Adrenal gland (tissue), 19 donors: ENCODE measurements at places on chromosomes 7 and 10. TPM values are rescaled to one million over a fixed set of nuclear protein-coding genes. Genes with fewer than 3 reads are reported as not detected.

DNA sequence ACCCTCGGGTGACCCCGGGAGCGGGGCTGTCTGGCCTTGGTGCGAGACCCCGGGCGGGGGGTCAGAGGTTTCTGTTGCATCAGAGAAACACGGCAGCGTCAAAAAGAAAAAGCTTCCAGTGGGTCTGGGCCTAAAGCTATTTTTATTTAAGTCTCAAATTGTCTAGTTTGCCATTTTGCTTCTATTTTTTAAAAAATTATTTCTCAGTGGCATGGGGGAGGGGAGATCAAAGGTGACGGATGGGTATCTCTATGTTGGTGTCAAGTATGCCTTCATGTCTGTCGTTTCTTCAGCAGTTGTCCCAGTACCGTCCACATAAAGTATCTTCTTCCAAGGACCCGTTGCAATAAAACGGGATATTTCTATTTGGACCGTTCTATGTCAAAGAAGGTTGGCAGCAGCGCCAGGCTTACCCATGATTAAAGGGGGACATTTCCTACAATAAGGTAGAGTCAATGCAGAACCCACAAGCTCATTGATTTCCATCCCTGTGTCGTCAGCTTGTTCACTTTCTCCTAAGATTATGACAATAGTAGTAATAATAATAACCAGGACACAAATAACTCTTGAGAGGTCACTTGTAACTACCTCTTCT, 26.0 kb upstream of the VAX1 start:
- H3K4me1 ChIP-seq = peaks cover 15% of the 10 kb centered on the region
- no peaks in the 10 kb centered on the region for H3K36me3 ChIP-seq
- H3K27me3 ChIP-seq = peaks cover 99% of the 10 kb centered on the region
- no peak overlapping the region for H3K27ac ChIP-seq
- DNase-seq = no peak
- H3K4me3 ChIP-seq = no peak overlapping the region

DNA sequence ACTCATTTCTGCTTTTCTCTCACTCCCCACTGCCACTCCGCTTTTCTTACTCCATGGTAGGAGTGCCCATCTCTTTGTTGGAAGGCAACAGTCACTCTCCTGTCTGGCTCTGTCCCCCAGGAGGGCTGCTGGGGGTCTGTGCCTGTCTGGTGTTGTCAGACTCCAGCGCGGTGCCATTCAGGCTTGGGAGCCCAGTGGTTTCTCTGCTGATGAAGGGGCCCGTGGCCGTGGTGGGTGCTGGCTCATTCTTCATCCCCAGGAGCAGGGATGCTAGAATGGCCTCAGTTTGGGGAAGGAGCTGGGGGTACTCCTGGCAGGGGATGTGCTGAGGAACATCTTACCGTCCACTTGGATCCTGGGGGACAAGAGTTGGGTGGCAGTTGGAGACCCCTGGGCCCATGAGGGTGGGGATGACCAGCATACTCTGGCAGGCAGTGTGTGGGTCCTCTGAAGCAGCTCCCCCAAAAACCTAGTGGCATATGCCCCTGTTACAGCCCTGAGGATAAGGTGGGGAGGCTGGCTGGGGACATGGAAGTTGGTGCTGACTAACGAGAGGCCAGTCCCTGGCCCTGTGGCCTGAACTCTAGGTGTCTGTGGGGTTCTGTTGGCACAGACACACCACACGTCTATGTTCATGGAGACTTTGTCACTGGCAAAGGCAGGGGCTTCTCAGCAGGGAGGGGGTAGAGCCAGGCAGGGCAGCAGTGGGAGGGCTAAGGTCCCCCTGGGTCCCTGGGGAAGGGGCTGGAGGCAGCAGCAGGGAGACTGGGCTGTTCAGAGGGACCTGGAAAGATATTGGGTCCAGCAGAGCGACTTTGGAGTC, 102.8 kb upstream of the RET start:
- H3K27ac ChIP-seq = no peak overlapping the region
- no peaks in the 10 kb centered on the region for H3K4me1 ChIP-seq
- H3K4me3 ChIP-seq = no peak overlapping the region
- DNase-seq = no peak
- H3K36me3 ChIP-seq = no peaks in the 10 kb centered on the region
- H3K27me3 ChIP-seq = no peaks in the 10 kb centered on the region

- no peak for DNase-seq
- H3K27me3 ChIP-seq = no peaks in the 10 kb centered on the region
- no peaks in the 10 kb centered on the region for H3K4me1 ChIP-seq
- no peaks in the 10 kb centered on the region for H3K36me3 ChIP-seq
- no peak overlapping the region for H3K4me3 ChIP-seq
- no peak overlapping the region for H3K27ac ChIP-seq
Measured at GRCh38 chr7:41096917-41097316, 606.0 kb downstream of the INHBA start.

DNA sequence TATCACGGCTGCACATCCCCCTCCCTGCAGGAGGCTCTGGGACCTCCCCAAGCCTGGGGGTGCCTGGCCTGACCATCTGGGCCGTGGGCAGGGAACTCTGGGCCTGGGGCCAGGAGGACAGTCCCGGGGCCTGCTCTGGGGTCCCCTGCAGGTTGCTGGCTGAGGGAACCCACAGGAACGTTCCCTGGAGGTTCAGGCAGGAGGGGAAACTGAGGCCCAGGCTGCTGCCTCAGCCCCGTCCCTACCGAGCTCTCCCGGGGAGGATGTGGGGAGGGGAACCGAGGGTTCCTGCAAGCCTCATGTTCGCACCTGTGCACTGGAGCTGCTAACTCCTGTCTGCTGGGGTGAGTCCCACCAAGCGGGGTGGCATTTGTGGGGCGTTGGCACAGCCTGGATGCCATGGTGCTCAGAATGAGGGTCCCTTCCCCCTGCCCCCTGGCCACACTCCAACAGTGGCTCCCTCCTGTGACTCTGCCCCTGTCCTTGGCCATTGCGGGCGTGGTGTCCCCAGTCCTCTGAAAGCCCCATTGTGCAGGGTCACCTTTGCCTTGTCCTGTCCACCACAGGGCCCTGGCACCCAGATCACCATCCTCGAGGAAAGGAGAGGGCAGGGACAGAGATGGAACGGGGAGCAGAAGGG, 9.4 kb downstream of the ELFN1 start:
- DNase-seq = no peak
- no peak overlapping the region for H3K27ac ChIP-seq
- H3K36me3 ChIP-seq = no peaks in the 10 kb centered on the region
- no peaks in the 10 kb centered on the region for H3K4me1 ChIP-seq
- peaks cover 7% of the 10 kb centered on the region for H3K27me3 ChIP-seq
- H3K4me3 ChIP-seq = no peak overlapping the region

GRCh38 chr7:40551685-40552576, 417.1 kb downstream of the SUGCT start:
- no peaks in the 10 kb centered on the region for H3K27me3 ChIP-seq
- peak overlapping the region; percentile 58 for H3K27ac ChIP-seq
- H3K4me1 ChIP-seq = no peaks in the 10 kb centered on the region
- H3K36me3 ChIP-seq = no peaks in the 10 kb centered on the region
- peak; percentile 55 for DNase-seq
- no peak overlapping the region for H3K4me3 ChIP-seq

DNA sequence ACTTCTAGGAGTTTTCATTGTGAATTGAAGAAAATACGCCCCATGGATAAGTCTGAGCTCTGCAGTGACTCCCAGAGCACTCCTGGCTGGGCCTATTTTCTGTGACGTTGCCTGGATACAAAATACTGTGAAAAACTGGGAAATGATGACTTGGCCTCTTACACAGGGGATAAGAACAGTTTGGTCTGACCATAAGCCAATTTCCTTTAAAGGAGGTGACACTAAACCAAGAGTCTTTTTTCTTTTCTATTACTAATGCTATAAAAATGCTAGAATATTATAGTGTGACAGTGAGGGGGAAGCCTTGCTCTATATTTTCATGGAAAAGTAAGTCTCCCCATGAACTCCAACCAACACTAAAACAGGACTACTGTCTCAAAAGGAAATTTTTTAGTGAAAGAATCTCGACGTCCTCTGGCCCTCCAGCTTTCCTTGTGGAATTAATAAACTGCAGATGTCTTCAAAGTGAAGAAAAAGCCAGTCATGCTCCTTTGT, 45.5 kb downstream of the MYOF start:
- no peaks in the 10 kb centered on the region for H3K36me3 ChIP-seq
- peaks cover 22% of the 10 kb centered on the region for H3K4me1 ChIP-seq
- peak overlapping the region; percentile 91 for H3K27ac ChIP-seq
- no peaks in the 10 kb centered on the region for H3K27me3 ChIP-seq

- no peak overlapping the region for H3K27ac ChIP-seq
- H3K4me1 ChIP-seq = peaks cover 4% of the 10 kb centered on the region
- H3K27me3 ChIP-seq = no peaks in the 10 kb centered on the region
- DNase-seq = no peak
Measured at GRCh38 chr10:11763501-11763861, 21.3 kb downstream of the ECHDC3 start.

Gene MKI67
- total RNA-seq = 2.9 TPM
